ENCODE measurements at places on chromosomes 3 and 15. TPM values are rescaled to one million over a fixed set of nuclear protein-coding genes. Genes with fewer than 3 reads are reported as not detected.

GRCh38 chr3:132444383-132444782 is 27.1 kb downstream of the DNAJC13 start:
- DNase-seq: no peak
- H3K27me3 ChIP-seq: no peaks in the 10 kb centered on the region
- H3K4me1 ChIP-seq: peaks cover 21% of the 10 kb centered on the region

DNA sequence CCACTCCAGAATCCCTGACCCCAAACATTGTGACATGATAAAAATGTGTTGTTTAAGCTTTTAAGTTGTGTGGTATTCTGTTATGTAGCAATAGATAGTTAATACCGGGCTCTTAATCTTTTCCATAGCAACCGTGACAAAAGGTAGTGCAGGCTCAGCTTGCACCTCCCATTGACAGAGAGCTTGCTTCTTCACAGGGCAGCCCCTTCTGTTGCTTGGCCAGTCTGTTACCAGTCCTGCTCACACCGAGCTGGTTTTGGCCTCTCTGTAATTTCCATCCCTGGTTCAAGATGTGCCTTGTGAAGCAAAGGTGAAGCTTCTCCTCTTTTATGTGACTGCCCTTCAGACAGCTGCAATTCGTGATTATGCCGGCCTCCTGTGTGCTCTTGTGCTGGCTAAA is 86.9 kb downstream of the CRYGS start:
- no peaks in the 10 kb centered on the region for H3K4me1 ChIP-seq
- DNase-seq: no peak
- no peak overlapping the region for H3K4me3 ChIP-seq
- no peak overlapping the region for H3K27ac ChIP-seq
- peaks cover 5% of the 10 kb centered on the region for H3K27me3 ChIP-seq

- peak; percentile 81 for DNase-seq
- H3K4me3 ChIP-seq: no peak overlapping the region
- H3K36me3 ChIP-seq: peaks cover 82% of the 10 kb centered on the region
- H3K4me1 ChIP-seq: peaks cover 13% of the 10 kb centered on the region
- H3K27ac ChIP-seq: peak overlapping the region; percentile 74
These were observed 41.2 kb downstream of the PTPN23 start for GRCh38 chr3:47421741-47422649.

GRCh38 chr3:64824394-64824909 is 136.7 kb upstream of the ADAMTS9 start:
- no peak for DNase-seq
- H3K27me3 ChIP-seq: no peaks in the 10 kb centered on the region
- H3K4me1 ChIP-seq: peaks cover 11% of the 10 kb centered on the region
- H3K36me3 ChIP-seq: no peaks in the 10 kb centered on the region
- no peak overlapping the region for H3K4me3 ChIP-seq

- H3K4me1 ChIP-seq: no peaks in the 10 kb centered on the region
- no peaks in the 10 kb centered on the region for H3K36me3 ChIP-seq
- H3K27me3 ChIP-seq: peaks cover 4% of the 10 kb centered on the region
- DNase-seq: no peak
- H3K4me3 ChIP-seq: no peak overlapping the region
These were observed 12.7 kb downstream of the C3orf22 start for GRCh38 chr3:126546013-126546412.

DNA sequence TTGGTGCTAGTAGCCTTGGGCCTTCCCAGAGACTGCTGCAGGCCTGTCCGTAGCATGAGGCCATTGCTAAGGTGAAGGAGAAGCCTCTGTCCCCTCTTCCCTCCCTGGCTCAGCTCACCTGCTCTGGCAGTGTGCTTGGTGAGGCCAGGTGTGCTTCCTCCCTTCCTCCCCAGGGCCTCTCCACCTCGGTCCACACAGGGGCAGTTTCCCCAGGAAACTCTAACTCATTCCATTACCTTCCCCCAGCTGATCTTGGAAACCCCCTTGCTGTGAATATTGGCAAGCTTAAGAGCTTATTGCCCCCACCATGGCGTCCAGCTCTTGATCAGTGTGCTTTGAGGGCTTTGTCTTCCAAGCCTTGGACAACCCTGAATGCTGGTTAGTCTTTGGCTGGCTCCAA is 52.7 kb downstream of the ZNF445 start:
- H3K27me3 ChIP-seq: no peaks in the 10 kb centered on the region
- no peaks in the 10 kb centered on the region for H3K36me3 ChIP-seq
- no peak for DNase-seq
- no peaks in the 10 kb centered on the region for H3K4me1 ChIP-seq
- H3K27ac ChIP-seq: no peak overlapping the region
- H3K4me3 ChIP-seq: no peak overlapping the region

DNA sequence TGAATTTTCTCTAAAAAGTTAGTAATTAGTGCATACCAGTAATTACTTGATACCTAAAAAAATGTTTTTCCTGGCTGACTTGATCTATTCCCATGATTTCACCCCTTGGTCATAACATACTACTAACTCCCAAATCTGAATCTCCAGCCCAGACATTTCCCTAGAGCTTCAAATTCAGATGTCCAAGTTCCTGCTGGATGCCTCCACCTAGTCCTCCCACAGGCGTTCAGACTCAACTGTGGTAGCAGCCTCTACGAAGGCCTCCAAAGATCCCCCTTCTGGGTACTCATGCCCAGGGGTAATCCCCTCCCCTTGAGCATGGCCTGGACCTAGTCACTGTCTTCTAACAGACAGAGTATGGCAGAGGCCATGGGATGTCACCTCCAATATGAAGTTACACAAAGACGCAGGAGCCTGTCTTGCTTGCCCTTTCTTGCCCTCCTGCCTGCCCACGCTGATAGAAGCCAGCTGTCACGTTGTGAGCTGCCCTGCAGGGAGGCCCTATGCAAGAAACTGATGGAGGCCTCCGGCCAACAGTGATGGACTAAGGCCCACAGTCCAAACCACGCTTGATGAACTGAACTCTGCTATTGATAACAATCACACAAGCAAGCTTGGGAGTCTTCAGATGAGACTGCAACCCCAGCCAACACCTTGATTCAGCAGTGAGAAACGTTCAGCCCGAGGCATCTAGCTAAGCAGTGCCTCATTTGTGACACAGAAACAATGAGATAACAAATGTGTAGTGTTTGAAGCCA is 8.6 kb upstream of the FBN1 start:
- H3K4me3 ChIP-seq: no peak overlapping the region
- no peak for DNase-seq
- H3K36me3 ChIP-seq: no peaks in the 10 kb centered on the region
- no peak overlapping the region for H3K27ac ChIP-seq
- H3K4me1 ChIP-seq: no peaks in the 10 kb centered on the region

- peaks cover 20% of the 10 kb centered on the region for H3K36me3 ChIP-seq
- H3K4me3 ChIP-seq: no peak overlapping the region
- peak overlapping the region; percentile 32 for H3K27ac ChIP-seq
- H3K4me1 ChIP-seq: peaks cover 12% of the 10 kb centered on the region
These were observed 11.0 kb downstream of the PARP16 start for GRCh38 chr15:65275728-65276126.

DNA sequence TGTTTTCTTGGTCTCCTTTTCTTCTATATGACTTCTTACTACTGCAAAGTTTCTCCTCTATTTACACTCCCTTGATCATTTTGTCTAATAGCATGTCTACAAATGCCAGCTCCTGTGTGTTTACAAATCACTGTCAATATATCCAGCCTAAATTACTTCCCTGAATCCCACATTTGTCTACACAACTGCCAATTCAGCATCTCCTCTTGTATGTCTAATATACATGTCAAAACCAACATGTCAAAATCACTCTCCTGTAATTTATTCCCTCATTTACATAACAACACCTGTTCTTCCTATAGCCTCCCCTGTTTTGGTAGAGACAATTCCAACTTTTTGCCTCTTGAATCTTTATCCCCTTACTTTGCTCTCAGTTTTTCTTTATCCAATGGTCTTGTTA is 359.3 kb downstream of the PLOD2 start:
- no peak for DNase-seq
- no peak overlapping the region for H3K27ac ChIP-seq
- H3K27me3 ChIP-seq: no peaks in the 10 kb centered on the region

GRCh38 chr15:25700916-25701315 is 162.2 kb downstream of the ATP10A start:
- no peak overlapping the region for H3K4me3 ChIP-seq
- no peak for DNase-seq
- H3K27ac ChIP-seq: no peak overlapping the region
- no peaks in the 10 kb centered on the region for H3K27me3 ChIP-seq
- no peaks in the 10 kb centered on the region for H3K36me3 ChIP-seq

- no peaks in the 10 kb centered on the region for H3K36me3 ChIP-seq
- H3K27me3 ChIP-seq: no peaks in the 10 kb centered on the region
- DNase-seq: peak; percentile 78
- peak overlapping the region; percentile 92 for H3K27ac ChIP-seq
These were observed 1.4 kb downstream of the CRTAP start for GRCh38 chr3:33115024-33115768.

- H3K27me3 ChIP-seq: no peaks in the 10 kb centered on the region
- H3K36me3 ChIP-seq: no peaks in the 10 kb centered on the region
- no peaks in the 10 kb centered on the region for H3K4me1 ChIP-seq
- no peak for DNase-seq
- no peak overlapping the region for H3K4me3 ChIP-seq
These were observed 271.7 kb upstream of the MEIS2 start for GRCh38 chr15:37372064-37372463.

DNA sequence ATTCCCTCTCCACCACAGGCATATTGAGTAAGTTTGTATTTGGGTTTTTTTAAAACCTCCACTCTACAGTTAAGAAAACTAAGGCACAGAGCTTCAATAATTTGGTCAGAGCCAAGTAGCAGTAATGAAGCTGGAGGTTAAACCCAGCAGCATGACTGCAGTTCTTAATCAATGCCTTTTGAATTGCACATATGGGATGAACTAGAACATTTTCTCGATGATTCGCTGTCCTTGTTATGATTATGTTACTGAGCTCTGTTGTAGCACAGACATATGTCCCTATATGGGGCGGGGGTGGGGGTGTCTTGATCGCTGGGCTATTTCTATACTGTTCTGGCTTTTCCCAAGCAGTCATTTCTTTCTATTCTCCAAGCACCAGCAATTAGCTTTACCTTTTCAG is 1.6 kb upstream of the CCR5 start:
- no peaks in the 10 kb centered on the region for H3K36me3 ChIP-seq
- H3K27ac ChIP-seq: no peak overlapping the region
- peaks cover 4% of the 10 kb centered on the region for H3K27me3 ChIP-seq
- H3K4me3 ChIP-seq: no peak overlapping the region
- no peak for DNase-seq
- no peaks in the 10 kb centered on the region for H3K4me1 ChIP-seq

DNA sequence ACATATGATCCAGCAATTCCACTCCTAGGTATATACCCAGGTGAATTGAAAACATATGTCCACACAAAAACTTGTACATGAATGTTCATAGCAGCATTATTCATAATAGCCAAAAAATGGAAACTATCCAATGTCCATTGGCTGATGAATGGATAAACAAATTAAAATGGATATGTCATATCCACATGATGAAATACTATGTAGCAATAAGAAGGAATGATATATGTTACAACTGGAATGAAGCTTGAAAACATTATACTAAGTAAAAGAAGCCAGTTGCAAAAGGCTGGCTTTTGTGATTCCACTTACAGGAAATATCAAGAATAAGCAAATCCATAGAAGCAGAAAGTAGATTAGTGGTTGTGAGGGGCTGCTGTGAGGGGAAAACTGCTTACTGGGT is 33.7 kb downstream of the BNC1 start:
- no peak for DNase-seq
- no peaks in the 10 kb centered on the region for H3K4me1 ChIP-seq
- no peak overlapping the region for H3K27ac ChIP-seq
- no peak overlapping the region for H3K4me3 ChIP-seq

DNA sequence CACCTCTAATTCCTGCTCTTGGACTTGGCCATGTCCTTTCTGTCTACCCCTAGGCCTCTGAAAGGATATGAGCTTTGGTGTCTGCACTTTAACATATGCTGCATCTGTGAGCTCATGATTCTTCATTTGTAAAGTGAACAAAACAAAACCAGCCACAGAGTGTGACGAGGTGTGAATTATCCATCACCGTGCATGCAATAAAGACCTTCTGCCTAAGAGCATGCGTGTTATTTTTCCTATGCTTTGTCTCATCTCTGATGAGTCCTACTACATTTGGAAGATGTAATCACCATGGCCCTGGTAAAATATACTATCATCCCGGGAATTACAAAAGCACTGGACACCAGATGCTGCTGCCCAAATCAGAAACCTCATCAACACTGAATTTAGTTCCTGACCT is 103.5 kb upstream of the KCNAB1 start:
- no peak overlapping the region for H3K27ac ChIP-seq
- H3K36me3 ChIP-seq: no peaks in the 10 kb centered on the region
- no peaks in the 10 kb centered on the region for H3K4me1 ChIP-seq
- no peak for DNase-seq
- H3K4me3 ChIP-seq: no peak overlapping the region

CCDC80 gene
- 4.2 TPM for polyA plus RNA-seq

ADAMTS7 gene
- polyA plus RNA-seq: 0.61 TPM

GPR15 gene
- not detected for polyA plus RNA-seq

All from psoas muscle (tissue), 8 donors.